ENCODE measurements at places on chromosomes 6 and 20. TPM values are rescaled to one million over a fixed set of nuclear protein-coding genes. Genes with fewer than 3 reads are reported as not detected.

TRMT11 gene
- 34.3 TPM for total RNA-seq

PEX6 gene
- total RNA-seq = 11.7 TPM

ECT2L gene
- 0.19 TPM for total RNA-seq

LRRC1 gene
- total RNA-seq = 25.3 TPM

DNA sequence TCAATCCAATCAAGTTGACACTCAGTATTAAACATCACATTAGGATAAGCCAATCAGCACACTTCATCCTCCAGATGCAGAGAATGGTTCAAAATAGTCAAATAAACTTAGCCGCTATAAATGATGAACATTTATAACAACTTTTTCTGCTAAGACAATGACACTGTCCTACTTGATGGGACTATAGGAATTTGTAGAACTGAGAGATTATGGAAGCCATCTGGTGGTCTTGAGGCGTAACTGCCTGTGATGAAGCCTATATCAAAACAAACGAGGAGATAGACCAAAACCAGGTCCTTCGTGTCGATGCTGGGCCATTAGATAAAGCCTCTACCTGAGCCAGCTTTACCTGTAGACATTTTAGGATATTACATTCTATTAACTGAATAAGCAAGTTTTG lies 631.1 kb downstream of the COL12A1 start:
- H3K27ac ChIP-seq = no peak overlapping the region
- no peak overlapping the region for H3K4me3 ChIP-seq
- H3K27me3 ChIP-seq = no peaks in the 10 kb centered on the region
- DNase-seq = no peak
- H3K36me3 ChIP-seq = no peaks in the 10 kb centered on the region

GRCh38 chr6:22613051-22613450 lies 43.7 kb downstream of the HDGFL1 start:
- no peak overlapping the region for H3K4me3 ChIP-seq
- no peak for DNase-seq
- H3K4me1 ChIP-seq = no peaks in the 10 kb centered on the region
- H3K27ac ChIP-seq = no peak overlapping the region

- no peak for DNase-seq
- H3K36me3 ChIP-seq = no peaks in the 10 kb centered on the region
- H3K27ac ChIP-seq = no peak overlapping the region
- H3K27me3 ChIP-seq = no peaks in the 10 kb centered on the region
- no peak overlapping the region for H3K4me3 ChIP-seq
Observed at GRCh38 chr6:13577926-13578325, 3.5 kb downstream of the SIRT5 start.

GRCh38 chr20:4730780-4731179 lies 9.1 kb downstream of the PRND start:
- peaks cover 4% of the 10 kb centered on the region for H3K27me3 ChIP-seq
- no peaks in the 10 kb centered on the region for H3K4me1 ChIP-seq
- H3K4me3 ChIP-seq = no peak overlapping the region
- no peak overlapping the region for H3K27ac ChIP-seq
- no peak for DNase-seq

DNA sequence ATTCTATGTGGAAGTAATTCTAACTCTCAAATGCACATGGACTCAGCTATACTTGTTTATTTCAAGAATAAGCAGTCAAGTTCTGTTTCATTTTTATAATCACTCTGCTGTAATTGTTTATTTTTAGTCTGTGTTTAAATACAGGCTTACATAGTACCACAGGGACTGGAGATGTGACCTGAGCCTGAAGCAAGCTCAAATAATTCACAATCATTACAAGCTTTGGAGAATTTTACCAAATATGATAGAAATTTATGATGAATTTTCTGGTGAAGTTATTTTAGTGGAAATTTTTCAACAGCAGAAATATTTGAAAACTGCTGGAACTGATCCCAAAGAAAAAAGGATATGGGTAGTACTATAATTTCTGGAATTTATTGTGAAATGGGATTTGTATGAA lies 41.6 kb upstream of the DSE start:
- no peak for DNase-seq
- H3K4me3 ChIP-seq = no peak overlapping the region
- no peaks in the 10 kb centered on the region for H3K36me3 ChIP-seq
- H3K27me3 ChIP-seq = no peaks in the 10 kb centered on the region

GRCh38 chr6:118764766-118765165 lies 113.4 kb upstream of the CEP85L start:
- no peak overlapping the region for H3K27ac ChIP-seq
- H3K4me3 ChIP-seq = no peak overlapping the region
- H3K4me1 ChIP-seq = no peaks in the 10 kb centered on the region
- peak; percentile 57 for DNase-seq
- H3K27me3 ChIP-seq = no peaks in the 10 kb centered on the region

DNA sequence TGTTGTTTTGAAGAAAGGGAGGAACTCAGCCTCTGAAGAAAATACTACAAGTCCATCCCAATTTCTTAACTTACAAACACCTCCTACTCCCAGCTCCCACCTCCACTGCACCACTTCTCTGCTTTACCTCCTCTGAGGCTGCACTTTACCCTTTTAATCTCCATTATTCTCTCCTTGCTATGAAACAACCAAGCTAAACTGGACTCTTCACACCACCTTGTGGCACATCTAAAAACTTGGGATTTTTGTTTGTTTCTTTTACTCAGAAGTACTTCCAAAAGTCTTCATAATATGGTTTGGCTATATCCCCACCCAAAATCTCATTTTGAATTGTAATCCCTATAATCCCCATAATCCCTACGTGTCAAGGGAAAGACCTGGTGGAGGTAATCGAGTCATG lies 142.2 kb downstream of the MOXD1 start:
- no peak overlapping the region for H3K4me3 ChIP-seq
- H3K27ac ChIP-seq = no peak overlapping the region
- H3K27me3 ChIP-seq = no peaks in the 10 kb centered on the region
- H3K4me1 ChIP-seq = no peaks in the 10 kb centered on the region
- DNase-seq = no peak

DNA sequence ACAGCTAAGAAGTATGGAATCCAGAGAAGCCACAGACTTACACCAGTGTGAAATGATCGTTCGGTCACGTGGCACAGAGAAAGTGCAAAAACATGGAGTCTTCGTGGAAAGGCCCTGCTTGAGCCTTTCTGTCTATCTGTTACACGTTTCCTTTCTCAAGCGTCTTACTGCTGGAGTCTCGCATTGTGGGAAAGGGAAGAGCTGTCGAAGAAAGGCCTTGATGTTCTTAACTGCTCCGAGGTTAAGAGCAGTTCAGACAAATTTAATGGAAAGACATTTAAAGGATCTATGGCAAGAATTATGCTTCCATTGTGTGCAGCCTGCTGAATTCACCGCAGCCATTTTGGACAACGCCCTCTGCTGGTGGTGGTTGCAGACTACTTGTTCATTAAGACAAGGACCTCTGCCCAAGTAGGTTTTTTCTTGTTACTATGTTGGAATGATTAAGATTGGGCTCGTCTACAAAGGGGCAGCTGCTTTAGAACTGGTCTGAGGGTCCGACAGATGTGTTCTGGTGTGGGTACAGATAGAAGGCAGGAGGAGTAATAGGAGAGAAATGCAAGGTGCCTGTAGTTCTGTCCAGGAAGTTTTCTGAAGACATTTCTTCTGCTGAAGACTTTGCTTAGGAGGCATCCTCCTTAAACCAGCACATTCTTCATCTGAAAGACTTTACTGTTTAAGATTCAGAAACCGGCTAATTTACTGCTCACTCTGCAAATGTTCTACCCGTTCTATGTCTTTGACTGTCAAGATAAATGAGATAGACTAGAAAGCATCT lies 24.7 kb upstream of the CCN6 start:
- H3K27me3 ChIP-seq = no peaks in the 10 kb centered on the region
- H3K27ac ChIP-seq = no peak overlapping the region
- no peaks in the 10 kb centered on the region for H3K36me3 ChIP-seq

- H3K27me3 ChIP-seq = no peaks in the 10 kb centered on the region
- H3K27ac ChIP-seq = no peak overlapping the region
- H3K4me3 ChIP-seq = no peak overlapping the region
- H3K36me3 ChIP-seq = no peaks in the 10 kb centered on the region
- H3K4me1 ChIP-seq = no peaks in the 10 kb centered on the region
Observed at GRCh38 chr6:162056745-162057144, 670.8 kb downstream of the PRKN start.

- DNase-seq = no peak
- no peaks in the 10 kb centered on the region for H3K4me1 ChIP-seq
- no peaks in the 10 kb centered on the region for H3K36me3 ChIP-seq
- no peaks in the 10 kb centered on the region for H3K27me3 ChIP-seq
Observed at GRCh38 chr20:40678286-40678875, 10.7 kb downstream of the MAFB start.

DNA sequence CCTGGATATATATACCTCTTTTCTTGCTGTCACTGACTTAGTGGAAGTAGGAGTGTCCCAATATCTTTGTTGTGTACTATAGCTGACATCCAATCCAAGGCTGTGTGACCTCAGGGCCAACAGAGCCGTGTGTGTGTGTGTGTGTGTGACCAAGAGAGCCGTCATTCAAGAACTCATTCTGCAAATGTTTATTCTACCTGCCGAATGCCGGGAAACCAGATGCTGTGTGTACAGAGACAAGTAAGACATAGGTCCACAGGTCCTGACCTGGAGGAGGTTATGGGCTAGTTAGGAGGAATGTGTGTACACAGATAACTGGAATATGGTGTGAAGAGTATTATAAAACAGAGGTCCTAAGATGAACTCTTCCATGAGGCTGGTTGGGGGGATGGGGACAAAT lies 190.0 kb downstream of the DHX35 start:
- DNase-seq = no peak
- no peaks in the 10 kb centered on the region for H3K27me3 ChIP-seq
- H3K36me3 ChIP-seq = no peaks in the 10 kb centered on the region
- no peak overlapping the region for H3K27ac ChIP-seq

DNA sequence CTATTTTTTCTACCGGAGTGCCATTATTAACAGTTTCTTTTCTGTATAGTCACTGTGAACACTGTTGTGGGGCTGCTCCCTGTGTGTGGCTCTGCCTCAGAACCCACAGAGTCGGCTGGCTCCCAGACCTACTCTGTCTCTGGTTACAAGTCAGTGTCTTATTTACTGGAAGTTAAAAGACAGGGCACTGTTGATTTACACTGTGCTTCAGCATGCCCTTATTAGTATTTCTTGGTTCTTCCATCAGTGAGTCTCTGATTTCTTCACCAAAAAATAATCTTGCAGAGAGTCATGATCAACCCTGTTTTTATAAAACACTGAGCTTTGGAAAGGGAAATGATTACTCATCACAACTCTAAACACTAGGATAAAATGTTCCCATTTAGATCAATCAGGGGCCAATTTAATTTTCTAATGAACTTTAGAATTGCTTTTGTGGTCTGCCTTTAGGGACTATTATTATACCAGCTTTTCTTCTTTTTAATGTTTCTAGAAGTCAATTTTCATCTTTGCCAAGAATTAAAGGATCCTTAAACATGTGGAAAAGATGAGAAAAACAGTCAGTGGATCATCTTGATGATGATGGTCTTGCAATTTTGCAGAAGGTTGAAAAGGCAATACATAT lies 92.6 kb downstream of the UTRN start:
- no peak overlapping the region for H3K27ac ChIP-seq
- no peak overlapping the region for H3K4me3 ChIP-seq
- H3K36me3 ChIP-seq = no peaks in the 10 kb centered on the region
- no peak for DNase-seq
- no peaks in the 10 kb centered on the region for H3K27me3 ChIP-seq

GRCh38 chr6:116050737-116051136 lies 10.0 kb downstream of the FRK start:
- H3K4me3 ChIP-seq = no peak overlapping the region
- H3K4me1 ChIP-seq = no peaks in the 10 kb centered on the region
- DNase-seq = no peak
- H3K36me3 ChIP-seq = no peaks in the 10 kb centered on the region
